Smooth muscle cell of the brain vasculature (primary cell): ENCODE measurements at places on chromosomes 2 and 18.

- no peak for DNase-seq
Measured at GRCh38 chr18:12334863-12335262, 26.8 kb downstream of the TUBB6 start.

DNA sequence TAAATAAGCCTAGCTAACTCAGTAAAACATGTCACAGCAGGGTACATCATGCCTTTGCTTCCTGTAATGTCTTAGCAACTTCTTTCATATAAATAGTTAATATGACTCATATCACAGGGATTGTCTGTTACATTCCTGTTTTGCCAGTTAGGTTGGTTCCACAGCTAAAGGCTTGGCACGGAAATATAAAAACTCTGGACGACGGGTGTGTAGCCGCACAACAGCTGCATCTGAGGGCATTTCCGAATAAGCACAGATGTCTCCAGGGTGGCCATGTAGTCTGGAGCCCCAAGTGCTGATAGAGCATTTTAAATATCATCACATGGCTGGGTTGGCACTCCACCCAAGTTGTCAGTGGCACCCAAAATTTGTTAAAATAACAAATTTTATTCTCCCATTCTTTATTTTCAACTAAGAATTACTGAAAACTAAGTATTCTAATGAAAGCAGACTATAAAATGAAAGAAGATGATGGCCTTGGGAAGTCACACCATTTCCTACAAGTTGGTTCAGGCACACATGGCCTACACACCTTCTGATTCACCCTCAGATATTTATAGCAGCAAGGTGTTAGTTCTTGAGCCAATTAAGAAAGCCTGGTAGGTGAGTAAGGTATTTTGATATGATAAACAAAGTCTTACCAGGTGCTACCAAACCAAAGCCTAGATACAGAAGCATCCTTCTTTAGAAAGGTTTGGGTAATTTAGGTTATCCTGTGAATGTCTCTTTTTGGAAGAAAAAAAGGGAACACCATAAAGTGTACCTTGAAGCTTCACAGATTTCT, 61.8 kb upstream of the STK17B start:
- peak; percentile 67 for DNase-seq

GRCh38 chr18:25327584-25327983, 24.4 kb downstream of the ZNF521 start:
- no peak for DNase-seq

DNA sequence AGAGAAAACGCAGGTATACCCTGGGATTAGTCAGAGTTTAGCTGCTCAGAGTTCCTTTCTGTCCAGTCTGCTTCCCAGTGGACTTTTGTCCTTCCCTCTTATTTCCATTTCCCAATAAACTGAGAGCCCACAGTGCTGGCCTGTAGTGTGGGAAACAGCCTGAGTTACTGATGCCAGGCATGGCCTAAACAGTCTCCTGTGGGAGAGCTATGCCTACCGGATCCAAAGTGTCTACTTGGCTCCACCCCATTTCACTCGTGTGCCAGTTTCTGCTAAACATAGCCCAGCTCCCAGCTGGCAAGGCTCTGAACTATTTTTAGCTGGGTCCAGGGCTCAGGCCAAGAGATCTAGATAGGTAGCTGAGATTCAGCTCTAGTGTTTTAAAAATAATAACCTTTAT, 15.6 kb upstream of the PPP1CB start:
- DNase-seq: no peak

- DNase-seq: no peak
Measured at GRCh38 chr2:147076634-147077033, 768.2 kb upstream of the ACVR2A start.

GRCh38 chr2:226580403-226580802, 219.2 kb downstream of the IRS1 start:
- no peak for DNase-seq

- no peak for DNase-seq
Measured at GRCh38 chr18:37243741-37244140, 321.9 kb downstream of the CELF4 start.

DNA sequence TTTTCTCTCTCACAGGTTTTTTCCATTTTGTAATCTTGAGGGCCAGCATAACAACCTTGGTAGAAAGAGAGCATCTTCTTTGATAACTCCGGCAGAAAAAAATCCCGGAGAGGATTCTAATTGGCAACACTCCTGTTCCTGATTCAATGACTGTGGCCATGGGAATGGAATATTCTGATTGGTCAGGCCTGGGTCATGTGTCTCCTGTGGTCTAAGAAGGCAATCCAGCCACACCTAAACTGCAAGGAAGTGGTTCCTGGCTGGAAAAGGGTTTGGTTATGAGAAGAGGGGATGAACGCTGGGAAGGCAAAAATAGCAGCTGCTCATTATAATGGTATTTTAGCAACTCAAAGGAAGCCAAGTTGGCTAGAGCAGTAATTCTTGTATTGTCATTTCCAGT, 24.8 kb upstream of the ZNF638 start:
- no peak for DNase-seq

DNA sequence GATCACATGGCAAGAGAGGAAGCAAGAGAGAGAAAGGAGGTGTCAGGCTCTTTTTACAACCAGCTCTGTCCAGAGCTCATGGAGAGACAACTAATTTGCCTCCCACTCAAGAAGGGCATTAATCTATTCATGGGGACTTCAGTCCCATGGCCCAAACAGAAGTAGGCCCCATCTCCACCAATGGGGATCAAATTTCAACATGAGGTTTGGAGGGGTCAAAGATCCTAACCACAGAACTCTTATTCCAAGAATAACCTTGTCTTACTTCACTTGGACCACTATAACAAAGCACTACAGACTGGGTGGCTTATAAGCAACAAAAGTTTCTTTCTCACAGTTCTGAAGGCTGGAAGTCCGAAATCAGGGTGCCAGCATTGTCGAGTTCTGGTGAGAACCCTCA, 31.8 kb downstream of the GRB14 start:
- no peak for DNase-seq

- DNase-seq: no peak
Measured at GRCh38 chr18:78994977-78995582, 15.5 kb downstream of the SALL3 start.

DNA sequence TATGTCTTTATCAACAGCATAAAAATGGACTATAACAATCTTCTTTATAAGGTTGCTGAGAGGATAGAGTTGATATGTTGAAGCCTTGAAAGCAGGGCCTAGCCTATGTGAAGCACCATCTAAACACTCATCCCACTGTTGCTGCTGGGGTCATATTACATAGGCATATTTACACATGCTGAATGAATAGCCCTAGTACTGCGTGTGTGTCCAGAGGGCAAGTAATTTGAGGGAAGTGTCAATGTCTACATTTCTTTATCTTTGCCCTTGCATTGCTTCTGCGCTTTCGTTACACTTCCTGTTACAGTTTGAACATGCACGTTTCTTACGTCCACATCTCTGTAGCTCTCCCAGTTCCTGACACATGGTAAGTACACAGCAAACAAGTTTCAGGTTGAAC, 280.3 kb upstream of the ATP5MC3 start:
- no peak for DNase-seq

GRCh38 chr2:21009662-21010225, 34.1 kb downstream of the APOB start:
- DNase-seq: no peak

- DNase-seq: no peak
Measured at GRCh38 chr2:61900281-61900680, 5.2 kb upstream of the COMMD1 start.

- DNase-seq: no peak
Measured at GRCh38 chr2:25165992-25166875, 2.1 kb downstream of the POMC start.

GRCh38 chr2:213065583-213066442, 85.6 kb downstream of the IKZF2 start:
- no peak for DNase-seq

DNA sequence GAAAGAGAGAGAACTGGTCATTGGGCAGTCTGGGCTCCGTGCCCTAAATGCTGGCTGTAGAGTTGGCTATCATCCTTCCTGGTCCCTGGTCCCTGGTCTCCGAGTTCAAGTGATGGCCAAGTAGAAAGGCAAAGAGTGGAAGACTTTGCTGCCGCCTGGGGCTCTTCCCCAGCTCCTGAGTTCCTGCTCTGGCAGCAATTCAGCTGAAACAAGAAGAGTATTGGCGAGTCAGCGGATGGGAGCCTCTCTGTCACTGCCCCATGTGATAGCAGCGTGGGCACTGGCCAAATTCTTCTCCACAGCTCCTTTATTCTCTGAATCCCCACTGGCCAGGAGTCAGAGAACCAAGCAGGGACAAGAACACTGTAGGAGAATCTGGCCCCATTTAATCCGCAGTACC, 351.0 kb upstream of the POU3F3 start:
- DNase-seq: no peak

- no peak for DNase-seq
Measured at GRCh38 chr2:134463699-134464022, 209.8 kb downstream of the MGAT5 start.
